Large intestine (tissue), 12 donors: ENCODE measurements at places on chromosomes 2 and 18. TPM values are rescaled to one million over a fixed set of nuclear protein-coding genes. Genes with fewer than 3 reads are reported as not detected.
A peak's percentile ranks its signal among the peaks of the same experiment; 100 is the strongest.

The ASB18 gene
- 0.03 TPM for polyA plus RNA-seq

The EGR4 gene
- 0.04 TPM for polyA plus RNA-seq

The MYO5B gene
- 52.0 TPM for polyA plus RNA-seq

The C1GALT1C1L gene
- polyA plus RNA-seq: 1.1 TPM

DNA sequence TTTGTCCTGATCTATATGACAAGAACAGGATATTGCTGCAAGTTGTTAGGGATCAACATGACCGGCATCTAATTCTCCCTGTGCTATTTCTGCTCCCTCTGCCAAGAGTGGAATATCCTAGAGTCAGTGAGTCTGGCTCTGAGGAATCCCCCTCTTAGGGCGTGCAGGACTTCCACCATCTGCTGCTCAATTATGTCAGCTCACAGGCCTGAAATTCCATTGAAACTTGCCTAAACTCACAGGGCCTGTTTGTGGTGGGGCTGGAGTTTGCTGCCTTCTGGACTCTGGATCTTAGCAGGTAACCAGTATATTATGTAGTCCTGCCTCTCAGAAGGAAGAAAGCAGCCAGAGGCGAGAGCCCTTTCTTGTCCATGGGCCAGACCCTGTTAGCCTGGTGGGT is 323.0 kb downstream of the TSN start:
- no peak for DNase-seq

The ALPI gene
- polyA plus RNA-seq: 80.6 TPM

GRCh38 chr18:79681484-79682387 is 2.1 kb downstream of the CTDP1 start:
- no peak for DNase-seq

- DNase-seq: peak; percentile 26
Measured at GRCh38 chr2:238846628-238847418, 1.1 kb upstream of the TWIST2 start.

DNA sequence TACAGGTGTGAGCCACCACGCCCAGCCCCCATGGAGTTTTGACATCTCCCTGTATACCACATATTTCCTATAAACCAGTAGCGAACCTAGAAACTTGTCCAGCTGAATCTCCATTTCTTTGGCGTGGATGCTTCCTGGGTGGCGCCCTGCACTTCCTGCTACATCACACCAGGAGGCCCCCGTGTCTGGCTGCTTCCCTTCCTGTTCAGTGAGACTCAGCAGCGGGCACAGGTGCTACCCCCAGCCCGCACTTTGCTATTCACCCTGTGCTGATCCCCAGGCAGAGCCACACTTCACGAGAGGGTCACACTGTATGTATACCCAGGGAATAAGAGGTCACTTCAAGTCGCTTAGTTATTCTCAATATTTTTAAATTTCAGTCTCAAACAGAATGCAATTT is 35.0 kb downstream of the CYP27C1 start:
- DNase-seq: no peak
